Fibroblast of villous mesenchyme (primary cell): ENCODE measurements at places on chromosomes 6 and 20. TPM values are rescaled to one million over a fixed set of nuclear protein-coding genes. Genes with fewer than 3 reads are reported as not detected.

The HTR1B gene
- total RNA-seq, result 8.2 and 9.7 TPM in 2 replicates

DNA sequence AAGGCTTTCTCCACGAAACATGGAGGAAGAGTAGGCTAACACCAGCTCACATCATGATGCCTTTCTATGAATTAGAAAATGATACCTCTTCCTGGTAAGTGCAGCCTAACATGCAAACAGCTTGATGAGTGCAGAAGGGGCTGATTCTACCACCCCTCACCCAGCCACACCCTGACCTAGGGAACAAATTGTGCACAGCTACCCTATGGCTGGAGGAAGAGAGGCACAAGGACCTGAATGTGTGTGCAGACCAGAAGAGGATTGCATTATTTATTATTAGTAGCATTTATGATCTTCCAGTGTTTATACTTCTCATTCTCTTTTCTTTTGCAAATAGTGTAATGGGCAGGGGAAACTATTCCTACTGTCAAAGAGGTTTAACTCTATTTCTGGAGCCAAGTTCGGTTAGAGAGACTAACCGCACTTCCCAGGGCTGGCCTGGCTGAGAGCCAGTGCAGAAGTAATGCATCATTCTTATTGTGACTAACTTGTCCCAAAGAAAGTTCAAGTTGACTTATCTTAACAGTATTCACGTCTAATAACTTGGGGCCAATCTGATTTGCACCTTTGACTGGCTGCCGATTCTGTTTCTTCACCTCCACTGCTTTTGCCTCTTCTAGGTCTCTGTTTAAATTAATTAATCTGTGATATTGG, 237.5 kb downstream of the CD83 start:
- DNase-seq, result peak; percentile 43

The CCN2 gene
- 177 and 217 TPM in 2 replicates for total RNA-seq

- no peak for DNase-seq
Measured at GRCh38 chr20:32132911-32133549, 23.5 kb downstream of the TM9SF4 start.

GRCh38 chr6:84428300-84428907, 201.0 kb upstream of the CEP162 start:
- peak; percentile 62 for DNase-seq

The SOX18 gene
- total RNA-seq, result under 0.01 TPM in 1 of 2 replicates, not detected in the other

The PEX3 gene
- total RNA-seq, result 22.5 and 24.6 TPM in 2 replicates

DNA sequence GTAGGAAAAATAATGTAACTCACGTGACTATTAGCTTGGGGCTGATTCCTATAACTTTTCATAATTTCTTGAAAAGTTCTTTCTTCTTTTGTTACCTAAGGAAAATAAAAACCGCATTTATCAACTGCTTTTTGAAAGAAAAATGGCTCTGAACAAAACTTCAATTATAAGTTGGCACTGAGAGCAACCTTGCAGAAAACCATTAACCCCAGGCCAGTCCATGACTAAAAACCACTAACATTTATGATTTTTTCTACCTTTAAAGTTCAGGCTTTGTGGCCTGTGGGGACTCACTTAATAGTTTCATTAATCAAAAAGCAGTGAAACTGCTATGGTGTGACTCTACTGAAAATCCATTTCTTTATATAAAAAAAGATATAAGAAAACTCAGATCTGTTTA, 69.1 kb upstream of the SAMHD1 start:
- DNase-seq, result no peak

The PHACTR2 gene
- 51.4 and 62.5 TPM in 2 replicates for total RNA-seq

GRCh38 chr6:90238496-90239266, 58.0 kb downstream of the BACH2 start:
- DNase-seq, result no peak

The C6orf52 gene
- 0.32 TPM in 1 of 2 replicates, not detected in the other for total RNA-seq

The HLA-DOA gene
- not detected in 2 replicates for total RNA-seq

- no peak for DNase-seq
Measured at GRCh38 chr6:86871681-86872080, 65.6 kb upstream of the HTR1E start.

- no peak for DNase-seq
Measured at GRCh38 chr6:159615918-159616317, 77.1 kb downstream of the SOD2 start.

The ADAM33 gene
- total RNA-seq, result 44.8 and 53.1 TPM in 2 replicates

DNA sequence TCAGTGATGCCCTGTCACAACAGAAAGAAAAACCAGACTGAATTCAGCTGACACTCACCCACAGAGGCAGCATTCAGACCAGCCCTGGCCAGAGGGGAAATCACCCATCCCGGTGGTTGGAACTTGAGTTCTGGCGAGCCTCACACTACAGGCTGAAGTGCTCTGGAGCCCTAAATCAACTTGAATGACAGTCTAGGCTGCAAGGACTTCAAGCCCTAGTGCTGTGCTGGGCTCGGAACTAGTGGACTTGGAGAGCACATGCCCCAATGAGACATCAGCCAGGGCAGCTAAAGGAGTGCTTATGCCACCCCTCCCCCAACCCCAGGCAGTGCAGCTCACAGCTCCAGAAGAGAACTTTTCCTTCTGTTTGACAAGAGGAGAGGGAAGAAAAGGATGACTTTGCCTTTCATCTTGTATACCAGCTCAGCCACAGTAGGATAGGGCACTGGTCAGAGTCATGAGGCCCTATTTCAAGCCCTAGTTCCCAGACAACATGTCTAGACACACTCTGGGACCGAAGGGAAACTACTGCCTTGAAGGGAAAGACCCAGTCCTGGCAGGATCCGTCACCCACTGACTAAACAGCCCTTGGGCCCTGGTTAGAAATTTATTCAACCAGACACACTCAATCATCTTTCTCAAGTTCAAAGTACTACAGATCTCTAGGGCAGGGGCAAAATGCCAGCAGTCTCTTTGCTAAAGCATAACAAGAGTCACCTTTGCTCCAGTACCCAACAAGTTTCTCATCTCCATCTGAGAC, 43.2 kb upstream of the PNRC1 start:
- no peak for DNase-seq

The GRIK2 gene
- 15.1 and 20.6 TPM in 2 replicates for total RNA-seq

The FOXQ1 gene
- total RNA-seq, result 0.43 and 0.97 TPM in 2 replicates

GRCh38 chr6:131854803-131855202, 47.0 kb downstream of the ENPP1 start:
- DNase-seq, result no peak

DNA sequence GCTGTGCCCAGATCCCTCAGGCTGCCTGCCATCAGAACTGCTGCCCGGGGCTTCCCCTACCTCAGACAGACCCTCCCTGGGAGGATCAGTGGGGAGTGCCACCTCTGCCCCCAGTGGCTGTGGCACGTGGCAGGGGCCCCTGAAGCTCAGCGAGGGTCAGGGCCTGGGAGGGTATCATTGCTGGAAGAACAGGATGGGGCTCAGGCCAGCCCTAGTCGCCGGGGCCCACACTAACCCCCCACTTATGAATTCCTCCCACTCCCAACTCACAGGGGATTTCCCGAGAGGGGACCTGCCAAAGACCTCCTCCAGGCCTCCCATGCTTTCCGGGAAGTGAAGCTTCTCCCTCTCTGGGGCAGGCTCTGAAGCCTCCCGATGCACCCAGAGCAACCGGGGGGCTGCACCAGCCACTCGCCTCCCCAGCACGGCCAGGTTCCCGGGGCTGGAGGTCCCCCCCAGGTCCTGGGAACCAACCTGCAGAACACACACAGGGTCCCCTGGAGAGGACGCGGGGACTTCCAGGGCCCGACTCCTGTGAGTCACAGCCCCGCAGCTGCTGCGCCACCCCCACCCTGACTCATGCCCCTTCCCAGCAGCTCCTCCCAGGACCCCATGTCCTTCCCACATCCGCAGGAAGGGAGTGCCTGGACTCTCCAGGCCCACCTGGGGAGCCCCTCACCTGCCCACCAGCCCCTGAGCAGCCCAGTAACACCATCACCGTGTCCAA, 2.5 kb downstream of the TNFRSF6B start:
- peak; percentile 91 for DNase-seq

The TNFAIP3 gene
- total RNA-seq, result 3.5 and 3.9 TPM in 2 replicates

The MAP3K7 gene
- total RNA-seq, result 36.1 and 51.4 TPM in 2 replicates

DNA sequence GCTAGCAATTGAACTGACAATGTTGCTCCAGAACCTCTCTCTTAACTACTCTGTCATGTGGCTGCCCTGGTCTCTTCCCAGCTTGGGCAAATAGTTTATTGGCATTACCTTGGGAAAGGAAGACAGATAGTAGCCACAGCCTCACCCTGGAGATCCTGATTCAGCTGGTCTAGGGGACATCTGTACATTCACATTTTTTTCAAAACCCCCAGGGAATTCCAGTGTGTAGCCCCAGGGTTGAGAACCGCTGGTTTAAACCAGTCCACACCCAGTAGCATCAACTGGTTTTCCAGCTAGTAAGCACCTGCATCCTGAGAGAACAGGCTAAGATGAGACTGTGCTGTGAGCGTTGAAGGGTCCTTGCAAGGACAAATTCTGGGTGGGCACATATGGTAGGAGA, 9.6 kb downstream of the SCUBE3 start:
- DNase-seq, result no peak

GRCh38 chr6:36377594-36377993, 9.9 kb downstream of the ETV7 start:
- DNase-seq, result no peak

- DNase-seq, result no peak
Measured at GRCh38 chr6:170025341-170025911, 265.5 kb downstream of the DLL1 start.

The ALDH5A1 gene
- total RNA-seq, result 0.64 and 2.6 TPM in 2 replicates

DNA sequence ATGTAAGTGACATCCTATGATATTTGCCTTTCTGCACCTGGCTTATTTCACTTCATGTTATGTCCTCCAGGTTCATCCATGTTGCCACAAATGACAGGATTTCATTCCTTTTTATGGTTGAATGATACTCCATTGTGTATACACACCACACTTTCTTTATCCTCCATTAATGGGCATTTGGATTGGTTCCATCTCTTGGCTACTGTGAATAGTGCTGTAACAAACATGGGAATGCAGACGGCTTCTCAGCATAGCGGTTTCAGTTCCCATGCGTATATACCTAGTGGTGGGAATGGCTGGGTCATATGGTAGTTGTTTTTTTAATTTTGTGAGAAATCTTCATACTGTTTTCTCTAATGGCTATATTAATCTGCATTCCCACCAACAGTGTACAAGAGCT, 14.8 kb downstream of the MTHFD1L start:
- no peak for DNase-seq

The CAGE1 gene
- under 0.01 TPM in 2 replicates for total RNA-seq

- DNase-seq, result peak; percentile 73
Measured at GRCh38 chr6:32785781-32786533, 22.6 kb upstream of the HLA-DQB2 start.

DNA sequence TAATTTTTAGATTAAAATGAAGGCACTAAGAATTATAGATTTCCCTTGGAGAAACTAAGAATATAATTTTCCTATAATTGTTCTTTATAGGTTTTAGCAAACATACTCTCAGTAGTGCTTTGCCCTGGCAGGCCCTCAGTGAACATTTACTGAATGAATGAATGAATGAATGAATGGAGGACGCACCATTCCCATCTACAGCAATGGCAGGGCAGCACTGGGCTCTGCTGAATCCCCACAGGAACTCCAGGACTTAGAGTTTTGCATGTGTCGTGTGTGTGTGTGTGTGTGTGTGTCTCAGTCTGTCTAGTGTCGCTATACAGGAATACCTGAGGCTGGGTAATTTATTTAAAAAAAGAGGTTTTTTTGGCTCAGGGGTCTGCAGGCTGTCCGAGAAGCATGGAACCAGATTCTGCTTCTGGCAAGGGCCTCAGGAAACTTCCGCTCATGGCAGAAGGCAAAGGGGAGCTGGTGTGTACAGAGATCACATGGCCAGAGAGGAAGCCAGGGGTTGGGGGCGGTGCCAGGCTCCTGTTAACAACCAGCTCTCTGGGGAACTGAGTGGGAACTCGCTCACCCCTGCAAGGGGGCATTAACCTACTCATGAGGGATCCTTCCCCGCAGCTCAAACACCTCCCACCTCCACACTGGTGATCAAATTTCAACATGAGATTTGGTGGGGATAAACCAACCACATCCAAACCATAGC, 20.1 kb downstream of the RNASET2 start:
- no peak for DNase-seq

DNA sequence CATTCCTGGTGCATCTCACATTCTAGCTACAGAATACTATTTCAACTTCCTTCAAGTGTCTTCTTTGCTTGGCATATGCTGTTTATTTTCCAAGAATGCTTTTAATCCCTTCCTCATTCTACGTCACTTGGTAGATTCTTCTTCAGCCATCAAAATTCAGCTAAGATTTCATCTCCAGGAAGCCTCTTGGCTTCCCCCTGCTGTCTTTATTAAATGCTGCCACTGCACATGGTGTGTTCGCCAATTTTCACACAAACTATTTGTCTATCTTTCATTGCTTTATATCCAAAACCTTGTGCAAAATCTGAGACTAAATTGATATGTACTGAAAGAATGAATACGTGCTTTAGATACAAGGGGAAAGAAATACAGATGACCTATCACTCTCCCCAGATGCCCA, 253.0 kb downstream of the RFPL4B start:
- DNase-seq, result no peak

The CYP21A2 gene
- under 0.01 TPM in 2 replicates for total RNA-seq

DNA sequence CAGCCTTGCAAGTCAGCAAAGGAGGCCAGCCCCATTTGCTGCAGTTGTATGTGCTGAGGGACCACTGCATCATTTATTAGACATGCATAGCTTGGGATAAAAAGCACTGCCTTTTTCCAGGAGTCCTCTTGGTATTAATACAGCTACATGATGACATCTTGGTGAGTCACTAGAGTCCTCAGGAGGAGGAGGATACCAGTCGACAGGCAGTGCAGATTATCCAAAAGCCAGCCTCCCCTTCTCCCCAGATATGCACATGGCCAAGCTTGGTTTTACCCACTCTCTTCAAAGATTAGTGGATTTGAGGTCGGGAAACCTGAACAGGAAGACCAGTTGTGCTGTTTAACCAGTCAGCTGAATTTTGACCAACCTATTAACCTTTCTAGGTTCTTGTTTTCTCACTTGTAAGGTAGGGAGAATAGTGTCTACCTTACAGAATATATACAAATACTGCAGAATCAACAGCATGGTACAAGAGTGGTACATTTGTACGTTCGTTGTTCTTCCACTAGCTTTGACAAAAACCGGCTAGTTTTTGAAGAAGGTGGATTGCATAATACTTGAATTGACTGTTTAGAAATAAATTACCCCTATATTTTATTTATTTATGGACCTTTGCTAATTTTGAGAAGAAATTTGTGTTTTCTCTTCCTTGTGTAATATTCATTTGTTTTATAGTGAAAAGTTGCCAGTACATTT, 31.9 kb downstream of the VAPB start:
- peak; percentile 54 for DNase-seq

The BPIFA1 gene
- total RNA-seq, result not detected in 2 replicates

The CTSA gene
- 60.9 and 61.3 TPM in 2 replicates for total RNA-seq
